NCI-H1436 treated with DMSO at 0.1 percent for 48 hours (cell line): ENCODE measurements at places on chromosomes 7 and 10.
A peak's percentile ranks its signal among the peaks of the same experiment; 100 is the strongest.

DNA sequence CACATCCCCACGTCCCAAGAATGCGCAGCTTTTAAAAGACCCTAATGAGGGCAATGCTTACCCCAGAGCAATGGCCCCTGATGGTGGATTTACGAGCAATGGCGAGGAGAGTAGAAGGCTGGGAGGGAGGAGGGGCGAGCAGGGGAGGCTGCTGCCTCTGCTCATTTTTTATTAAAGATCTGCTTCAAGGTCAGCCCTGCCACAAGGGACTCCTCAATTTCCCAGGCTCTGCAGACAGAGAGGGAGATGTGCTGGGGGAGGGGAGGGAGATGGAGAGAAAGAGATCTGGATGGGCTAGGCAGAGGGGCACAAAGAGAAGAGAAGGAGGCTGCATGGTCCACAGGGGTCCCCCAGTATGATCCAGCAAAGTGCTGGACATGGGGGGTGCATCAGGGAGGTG is 7.8 kb upstream of the SRRM3 start:
- no peak for DNase-seq

DNA sequence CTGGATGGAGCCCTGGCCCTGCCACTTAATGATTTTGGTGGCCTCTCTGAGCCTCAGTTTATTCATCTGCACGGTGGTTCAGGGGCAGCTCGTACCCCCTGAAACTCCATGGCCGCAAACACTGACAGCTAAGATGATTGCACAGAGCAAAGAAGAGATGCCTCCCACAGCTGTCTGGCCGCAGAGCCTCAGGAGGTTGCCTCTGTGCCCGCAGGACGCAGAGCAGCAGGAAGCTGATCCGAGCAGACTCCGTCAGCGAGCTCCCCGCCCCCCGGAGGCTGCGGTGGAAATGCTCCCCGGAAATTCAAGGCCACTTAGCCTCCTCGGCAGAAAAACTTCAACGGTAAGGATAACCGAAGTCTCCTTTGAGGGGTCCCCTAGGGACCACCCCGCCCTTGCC is 30.2 kb upstream of the C10orf53 start:
- DNase-seq, result no peak

- DNase-seq, result no peak
These were observed 221.1 kb upstream of the PTN start for GRCh38 chr7:137564677-137565076.

GRCh38 chr7:25549271-25549921 is 321.1 kb upstream of the NPVF start:
- DNase-seq, result no peak

- peak; percentile 91 for DNase-seq
These were observed 85.5 kb downstream of the NKX6-2 start for GRCh38 chr10:132700156-132701098.

DNA sequence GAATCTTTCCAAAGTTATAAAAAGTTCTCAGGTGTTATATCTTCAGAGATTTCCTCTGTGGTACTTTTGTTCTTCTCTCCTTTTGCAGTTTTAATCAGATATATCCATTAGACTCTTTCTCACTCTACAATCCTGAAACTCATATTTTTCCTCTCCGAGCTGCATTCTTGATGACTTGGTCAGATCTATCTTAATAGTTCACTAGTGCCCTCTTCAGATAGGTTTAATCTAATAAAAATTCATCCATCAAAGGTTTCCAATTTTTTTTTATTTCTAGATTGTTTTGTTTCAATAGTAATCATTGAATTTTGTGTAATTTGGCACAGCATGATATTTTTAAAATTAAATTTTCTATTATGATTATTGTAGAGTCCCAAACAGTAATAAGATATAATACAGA is 21.8 kb upstream of the DGKB start:
- DNase-seq, result no peak

DNA sequence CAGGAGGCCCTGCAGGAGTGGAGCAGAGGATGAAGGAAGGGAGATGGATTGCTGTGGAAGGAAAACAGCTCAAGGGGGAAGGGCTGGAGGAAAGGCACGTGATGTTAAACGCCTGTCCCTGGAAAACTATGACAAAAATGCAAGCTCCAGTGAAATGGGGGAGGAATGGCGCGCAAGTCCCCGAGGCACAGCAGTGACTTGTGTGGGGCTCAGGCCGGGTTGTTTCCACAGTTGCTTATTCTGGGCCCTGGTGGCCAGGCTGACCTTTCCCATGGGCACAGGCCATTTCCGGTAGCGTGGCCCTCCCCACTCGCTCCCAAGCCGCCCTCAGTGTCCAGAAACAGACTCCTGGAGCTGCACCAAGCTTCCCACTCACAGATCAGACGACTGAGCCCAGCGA is 68.1 kb upstream of the PDGFA start:
- DNase-seq, result no peak

DNA sequence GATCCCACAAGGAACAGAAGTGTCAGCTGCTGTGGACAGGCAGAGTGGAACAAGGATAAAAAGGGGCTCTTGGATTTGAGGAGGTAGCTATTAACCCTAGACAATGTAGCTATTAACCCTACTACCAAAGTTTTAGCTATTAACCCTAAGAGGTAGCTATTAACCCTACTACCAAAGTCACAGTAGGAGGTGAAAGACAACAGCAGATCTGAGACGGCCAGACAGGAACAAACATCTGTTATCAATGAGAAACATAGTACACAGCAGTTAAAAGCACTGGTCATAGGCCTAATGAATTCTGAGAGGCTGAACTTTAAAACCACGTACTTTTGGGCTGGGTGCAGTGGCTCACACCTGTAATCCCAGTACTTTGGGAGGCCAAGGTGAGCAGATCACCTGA is 11.9 kb downstream of the ERCC6 start:
- no peak for DNase-seq

DNA sequence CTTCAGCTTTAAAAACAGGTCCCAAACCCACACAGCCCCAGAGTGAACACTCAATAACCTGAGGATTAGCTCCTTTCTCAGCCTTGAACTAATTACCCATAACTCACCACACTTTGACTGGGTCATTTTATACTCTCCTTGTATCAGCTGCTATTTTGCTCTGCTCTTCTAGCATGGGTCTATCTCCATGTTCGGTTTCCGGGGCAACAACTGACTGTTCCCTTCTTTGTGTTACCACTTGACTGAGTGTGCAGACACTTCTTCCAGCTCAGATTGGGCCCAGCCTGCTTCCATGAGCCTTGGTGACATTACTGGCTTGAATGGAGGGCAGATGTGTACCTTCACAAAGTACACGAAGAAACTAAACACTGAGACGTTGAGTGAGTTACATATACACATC is 31.5 kb upstream of the PRPS1L1 start:
- DNase-seq, result no peak

GRCh38 chr7:98200364-98200763 is 10.9 kb upstream of the BHLHA15 start:
- DNase-seq, result no peak

DNA sequence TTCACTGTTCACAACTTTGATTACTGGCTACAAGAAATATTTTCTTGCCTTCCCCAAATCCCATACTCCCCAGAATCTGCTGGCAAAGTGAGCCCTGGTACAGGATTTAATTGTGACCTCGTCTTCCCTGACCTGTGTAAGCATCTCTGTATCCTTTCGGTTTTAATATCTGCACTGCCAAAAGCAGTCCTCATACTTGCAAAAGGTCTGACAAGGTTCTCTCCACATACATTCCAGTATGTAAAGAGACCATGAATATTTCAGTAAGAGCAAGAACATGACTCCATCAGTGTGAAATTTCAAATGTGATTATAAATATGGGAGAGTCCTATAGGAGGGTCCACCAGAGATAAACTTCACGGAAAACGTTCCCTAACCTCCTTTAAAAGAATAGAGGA is 134.0 kb upstream of the TCF7L2 start:
- DNase-seq, result no peak

- no peak for DNase-seq
These were observed 4.5 kb downstream of the PI4K2A start for GRCh38 chr10:97644936-97645335.

- no peak for DNase-seq
These were observed 137.3 kb upstream of the ZMIZ1 start for GRCh38 chr10:78931321-78932053.

DNA sequence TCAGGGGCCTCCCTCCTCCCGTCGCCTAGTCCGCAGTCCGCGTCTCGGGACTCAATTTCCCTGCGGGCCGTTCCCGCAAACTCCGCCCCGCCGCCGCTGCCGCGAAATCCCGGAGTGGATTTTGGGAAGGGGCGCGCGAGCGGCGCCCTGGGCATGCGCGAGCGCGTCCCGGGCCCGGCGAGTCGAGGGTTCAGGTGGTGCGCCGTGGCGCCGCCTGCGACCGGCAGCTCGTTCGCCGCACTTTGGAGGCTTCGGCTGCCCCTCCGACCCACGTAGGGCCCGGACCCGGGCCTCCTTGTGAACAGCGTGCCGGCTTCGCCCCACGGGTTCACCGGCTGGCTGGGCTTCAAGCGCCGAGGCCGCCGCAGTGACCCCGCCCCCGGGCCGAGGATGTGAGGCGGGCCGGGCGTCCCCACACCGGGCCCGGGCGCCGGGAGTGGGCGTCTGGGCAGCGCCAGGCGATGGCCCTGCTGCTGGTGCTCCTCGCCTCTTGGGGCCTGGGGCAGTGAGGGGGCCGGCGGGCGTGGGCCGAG is at the start of gene PLEKHA8:
PLEKHA8 (plus strand) TSS at position 197 of the 533 bp plus-strand sequence. CDS start 351 bp downstream, outside the sequence.
- DNase-seq, result peak; percentile 54

- DNase-seq, result no peak
These were observed 69.3 kb downstream of the ALOX5 start for GRCh38 chr10:45443101-45444009.

- DNase-seq, result no peak
These were observed 965 bp upstream of the PROSER2 start for GRCh38 chr10:11822026-11822756.

- DNase-seq, result no peak
These were observed 68.6 kb upstream of the KMT2C start for GRCh38 chr7:152504367-152504766.

DNA sequence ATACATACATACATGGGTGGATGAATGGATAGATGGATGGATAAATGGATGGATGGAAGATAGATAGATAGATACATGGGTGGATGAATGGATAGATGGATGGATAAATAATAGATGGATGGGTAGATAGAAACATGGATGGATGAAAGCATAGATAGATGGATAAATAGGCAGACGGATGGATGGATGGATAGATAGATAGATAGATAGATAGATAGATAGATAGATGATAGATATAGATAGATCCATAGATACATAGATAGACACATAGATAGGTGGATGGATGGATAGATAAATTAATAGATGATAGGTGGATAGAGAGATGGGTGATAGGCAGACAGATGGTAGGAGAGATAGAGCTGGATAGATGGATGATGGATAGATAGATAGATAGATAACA is 68.5 kb downstream of the FAM204A start:
- no peak for DNase-seq

GRCh38 chr10:30390207-30390606 is 41.1 kb upstream of the MTPAP start:
- no peak for DNase-seq

DNA sequence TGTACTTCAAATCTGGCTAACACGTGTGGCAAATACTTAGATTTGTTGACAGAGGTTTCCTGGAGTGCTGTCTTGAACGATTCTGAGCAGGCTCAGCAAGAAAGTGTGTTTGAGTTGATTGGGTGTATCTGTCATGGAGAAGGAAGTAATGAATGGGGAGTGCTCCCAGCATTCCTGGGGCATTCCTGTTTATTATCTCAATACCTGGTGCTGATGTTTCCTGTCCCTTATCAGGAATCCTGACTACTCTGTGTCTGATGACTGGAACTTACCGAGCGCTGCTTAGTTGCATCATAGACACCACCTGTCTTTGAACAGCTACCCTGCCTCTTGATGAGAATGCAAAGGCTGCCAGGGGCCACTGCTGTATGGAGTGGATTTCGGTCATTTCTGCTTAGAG is 41.0 kb upstream of the TMEM248 start:
- DNase-seq, result no peak

GRCh38 chr10:117670116-117670904 is 127.8 kb downstream of the EMX2 start:
- no peak for DNase-seq

GRCh38 chr7:25900245-25900644 is 251.8 kb upstream of the NFE2L3 start:
- DNase-seq, result no peak

- no peak for DNase-seq
These were observed 13.4 kb downstream of the PRKAG2 start for GRCh38 chr7:151863386-151864079.

- no peak for DNase-seq
These were observed 124.7 kb downstream of the CNOT4 start for GRCh38 chr7:135385209-135385608.

- no peak for DNase-seq
These were observed 381.8 kb downstream of the TCERG1L start for GRCh38 chr10:130929422-130930325.

- no peak for DNase-seq
These were observed 58.1 kb downstream of the PRTFDC1 start for GRCh38 chr10:24894309-24894708.

GRCh38 chr10:79116801-79117723 is 48.3 kb downstream of the ZMIZ1 start:
- DNase-seq, result no peak

- DNase-seq, result no peak
These were observed 57.4 kb downstream of the CHST15 start for GRCh38 chr10:124035928-124036558.

- no peak for DNase-seq
These were observed 678.0 kb upstream of the KCND2 start for GRCh38 chr7:119594956-119595355.

- no peak for DNase-seq
These were observed 43.4 kb downstream of the TARP start for GRCh38 chr7:38229884-38230642.

DNA sequence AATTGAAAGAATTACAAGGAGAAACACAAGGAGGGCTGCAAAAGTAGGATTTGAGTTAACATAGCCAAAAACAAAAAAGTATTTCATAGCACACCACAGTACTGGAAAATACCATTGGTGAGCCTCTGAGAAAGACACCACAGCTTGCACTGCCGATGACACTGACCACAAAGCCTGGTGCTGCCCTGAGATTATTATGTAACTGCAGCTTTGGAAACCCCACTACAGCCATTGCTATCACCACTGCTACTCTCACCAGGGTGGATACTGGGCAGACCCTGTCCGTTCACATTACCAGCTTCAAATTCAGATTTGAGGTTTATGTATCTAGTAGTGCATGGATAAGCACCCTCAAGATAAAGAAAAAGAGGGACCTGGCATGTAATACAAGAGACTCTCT is 1246.7 kb upstream of the SORCS1 start:
- no peak for DNase-seq

DNA sequence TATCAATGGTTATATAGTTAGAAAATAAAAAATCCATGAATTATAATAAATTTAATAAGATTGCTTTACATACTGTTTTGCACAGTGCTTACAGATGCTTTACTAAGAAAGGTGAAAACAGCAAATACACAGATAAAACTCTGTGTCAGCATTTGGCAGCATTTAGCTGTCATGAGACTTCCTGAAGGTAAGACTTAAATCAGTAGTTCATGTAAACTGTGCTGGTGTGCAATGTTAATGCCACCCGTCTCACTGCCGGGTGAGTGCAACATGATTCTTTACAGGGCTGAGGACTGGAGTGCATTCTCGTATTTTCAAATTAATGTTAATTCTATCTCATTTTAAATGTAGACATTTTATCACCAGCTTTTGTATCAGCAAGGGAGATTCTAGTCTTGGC is 326.2 kb upstream of the POT1 start:
- no peak for DNase-seq

- DNase-seq, result no peak
These were observed 35.8 kb downstream of the VWA2 start for GRCh38 chr10:114274616-114275453.
